NCI-H748 treated with DMSO at 0.1 percent for 48 hours (cell line): ENCODE measurements at places on chromosomes 3 and 15.

- DNase-seq: no peak
Observed at GRCh38 chr15:81296673-81297072, 27.3 kb downstream of the STARD5 start.

GRCh38 chr15:95987886-95988573 is 342.5 kb upstream of the NR2F2 start:
- no peak for DNase-seq

DNA sequence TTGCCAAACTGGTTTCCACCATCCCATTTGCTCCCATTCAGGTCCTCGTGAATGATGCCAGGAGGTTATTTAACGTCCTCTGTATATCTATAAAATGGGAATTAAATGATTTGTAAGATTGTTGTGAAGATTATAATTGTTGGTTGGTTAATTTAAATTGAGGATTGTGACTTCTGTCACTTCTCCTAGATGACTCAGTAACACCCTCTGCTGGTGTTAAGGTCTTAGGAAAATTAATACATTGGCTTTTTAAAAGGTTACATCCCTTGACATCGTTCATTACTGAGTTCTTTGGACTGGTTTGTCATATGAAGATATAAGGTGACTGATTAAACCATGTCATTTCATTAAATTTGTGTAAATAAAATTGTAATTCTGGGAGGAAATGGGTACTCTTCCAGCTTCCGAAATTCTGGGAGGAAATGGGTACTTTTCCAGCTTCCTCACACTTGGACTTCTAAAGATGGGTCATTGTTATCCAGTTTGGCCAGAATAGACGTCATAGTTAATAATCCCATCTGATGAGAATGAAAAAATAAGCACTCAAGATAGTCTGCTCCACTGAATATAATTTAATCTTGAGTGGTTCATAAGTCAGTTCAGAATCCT is 33.3 kb upstream of the PAQR5 start:
- no peak for DNase-seq

- DNase-seq: no peak
Observed at GRCh38 chr3:108406063-108406660, 104.2 kb downstream of the MYH15 start.

DNA sequence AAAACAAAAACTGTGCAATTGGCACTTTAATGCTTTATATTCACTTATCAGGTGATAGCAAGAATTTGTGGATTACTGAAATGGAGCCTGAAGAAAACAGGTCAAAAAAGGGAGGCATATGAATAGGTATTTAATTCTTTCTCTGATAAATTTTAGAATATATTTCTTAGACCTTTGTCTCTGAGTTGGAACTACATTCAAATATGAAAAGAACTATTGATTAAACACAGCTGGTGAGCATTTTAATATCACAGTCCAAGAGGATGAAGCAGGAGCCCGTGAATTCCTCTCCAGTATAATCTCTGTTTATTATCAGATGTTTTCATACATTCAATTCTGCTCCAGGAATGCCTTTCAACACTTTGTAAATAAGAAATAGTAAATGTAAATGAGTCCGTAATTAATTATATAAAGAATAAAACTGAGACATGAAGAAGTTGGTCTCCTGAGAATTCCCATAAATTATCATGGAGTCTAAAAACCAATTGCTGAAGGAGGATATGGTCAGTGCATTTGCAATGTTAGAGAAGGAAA is 86.3 kb upstream of the ARHGEF26 start:
- no peak for DNase-seq

GRCh38 chr3:149790268-149790667 is 2.1 kb downstream of the ANKUB1 start:
- DNase-seq: no peak

GRCh38 chr15:93330912-93331544 is 242.0 kb upstream of the RGMA start:
- DNase-seq: no peak

DNA sequence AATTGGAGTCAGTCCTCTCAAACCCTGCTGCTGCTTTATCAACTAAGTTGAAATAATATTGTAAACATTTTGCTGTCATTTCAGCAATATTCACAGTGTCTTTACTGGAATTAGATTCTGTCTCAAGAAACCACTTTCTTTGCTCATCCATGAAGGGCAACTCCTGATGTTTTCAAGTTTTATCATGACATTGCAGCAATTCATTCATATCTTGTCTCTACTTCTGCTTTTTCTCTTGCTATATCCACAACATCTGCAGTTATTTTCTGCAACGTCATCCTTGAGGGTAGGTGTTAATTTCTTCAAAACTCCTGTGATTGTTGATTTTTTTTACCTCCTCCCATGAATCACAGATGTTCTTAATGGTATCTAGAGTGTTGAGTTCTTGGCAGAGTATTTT is 181.6 kb downstream of the EPHA6 start:
- no peak for DNase-seq

- no peak for DNase-seq
Observed at GRCh38 chr3:98875535-98875934, 26.0 kb downstream of the DCBLD2 start.

GRCh38 chr3:37147666-37148065 is 26.7 kb downstream of the LRRFIP2 start:
- no peak for DNase-seq

DNA sequence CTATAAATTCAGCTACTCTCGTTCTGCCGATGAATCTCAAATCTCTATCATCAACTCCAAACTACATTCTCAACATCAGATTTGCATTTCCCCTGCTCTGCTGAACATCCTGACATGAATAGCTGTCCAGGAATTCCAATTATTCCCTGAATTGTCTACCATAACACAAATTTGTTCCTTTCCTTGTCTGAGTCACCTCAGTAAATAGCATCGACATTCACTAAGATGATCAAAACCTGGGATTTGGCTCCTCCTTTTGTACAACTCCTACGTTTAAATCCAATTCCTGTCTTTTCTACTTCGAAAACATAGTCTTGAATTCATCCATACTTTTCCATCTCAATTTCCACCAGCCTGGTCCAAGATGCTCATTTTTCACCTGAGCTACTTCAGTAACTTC is 107.0 kb downstream of the GREM1 start:
- DNase-seq: no peak

GRCh38 chr3:183182073-183182472 is 19.5 kb upstream of the LAMP3 start:
- DNase-seq: no peak

GRCh38 chr15:62964251-62964650 is 78.3 kb upstream of the TPM1 start:
- no peak for DNase-seq

DNA sequence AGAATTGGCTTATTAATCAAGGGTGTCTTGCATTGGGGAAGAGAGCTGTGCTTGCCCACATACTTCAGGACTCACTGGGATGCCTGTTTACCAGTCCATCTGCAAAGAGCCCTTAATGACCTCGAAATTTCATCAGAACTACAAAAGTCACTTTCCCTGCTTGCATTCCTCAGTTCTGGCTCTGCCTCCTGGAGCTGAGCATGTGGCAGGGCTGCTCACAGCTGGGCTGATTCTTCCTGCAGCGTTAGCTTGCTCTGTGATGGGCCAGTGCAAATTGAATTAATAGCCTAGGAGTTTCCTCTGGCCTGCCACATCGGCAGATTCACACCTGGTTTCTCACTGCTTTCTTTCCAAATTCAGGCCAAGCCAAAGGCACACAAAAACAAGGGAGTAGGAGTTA is 108.9 kb downstream of the DUT start:
- no peak for DNase-seq

GRCh38 chr3:136193278-136194054 is 2.7 kb downstream of the MSL2 start:
- DNase-seq: no peak

DNA sequence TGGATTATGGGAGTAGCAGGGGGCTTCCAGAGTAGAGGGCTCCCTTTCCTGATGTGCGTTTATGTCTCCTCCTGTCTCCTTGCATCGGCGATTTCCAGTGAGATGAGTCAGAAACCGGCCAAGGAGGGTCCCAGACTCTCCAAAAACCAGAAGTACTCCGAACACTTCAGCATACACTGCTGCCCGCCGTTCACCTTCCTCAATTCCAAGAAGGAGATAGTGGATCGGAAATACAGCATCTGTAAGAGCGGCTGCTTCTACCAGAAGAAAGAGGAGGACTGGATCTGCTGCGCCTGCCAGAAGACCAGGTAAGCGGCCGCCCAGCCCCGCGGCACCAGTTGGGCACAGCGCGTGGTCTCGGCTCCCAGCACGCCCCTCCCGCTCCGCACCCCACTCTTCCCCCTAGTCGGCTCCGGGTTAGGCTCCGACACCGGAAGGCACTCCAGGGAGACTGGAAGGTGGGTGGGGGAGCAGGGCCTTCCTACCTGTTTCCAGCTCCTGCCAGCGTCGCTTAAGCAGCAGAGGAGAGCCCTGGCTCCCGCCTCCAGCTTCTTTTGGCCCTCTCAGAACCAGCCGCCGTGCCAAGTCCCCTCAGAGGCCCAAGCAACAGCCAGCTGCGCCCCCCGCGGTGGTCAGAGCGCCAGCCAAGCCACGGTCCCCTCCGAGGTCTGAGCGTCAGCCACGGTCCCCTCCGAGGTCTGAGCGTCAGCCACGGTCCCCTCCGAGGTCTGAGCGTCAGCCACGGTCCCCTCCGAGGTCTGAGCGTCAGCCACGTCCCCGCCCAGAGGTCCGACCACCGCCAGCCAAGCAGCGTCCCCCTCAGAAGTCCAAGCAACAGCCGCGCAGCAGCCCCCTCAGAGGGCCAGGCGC is 34.7 kb downstream of the MOBP start:
- DNase-seq: no peak

DNA sequence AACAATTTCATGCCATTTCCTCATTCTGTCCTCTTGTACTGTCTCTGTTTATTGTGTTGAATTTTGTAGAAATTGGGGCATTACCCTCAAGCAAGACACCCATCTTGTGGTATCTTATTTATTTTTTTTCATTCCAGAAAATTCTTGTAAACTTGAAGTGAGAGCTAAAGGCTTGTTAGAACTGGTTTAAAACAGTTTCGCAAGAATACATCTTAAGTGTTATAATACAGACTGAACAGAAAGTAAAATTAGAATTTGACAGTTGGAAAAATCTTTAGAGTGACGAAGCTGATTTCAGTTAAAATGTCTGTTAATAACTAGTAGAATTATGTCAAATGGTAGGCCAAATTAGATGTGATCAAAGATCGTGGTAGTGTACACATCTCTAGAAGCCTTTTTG is 26.9 kb downstream of the RNF13 start:
- DNase-seq: no peak

- no peak for DNase-seq
Observed at GRCh38 chr3:127665586-127665985, 7.2 kb upstream of the ABTB1 start.

DNA sequence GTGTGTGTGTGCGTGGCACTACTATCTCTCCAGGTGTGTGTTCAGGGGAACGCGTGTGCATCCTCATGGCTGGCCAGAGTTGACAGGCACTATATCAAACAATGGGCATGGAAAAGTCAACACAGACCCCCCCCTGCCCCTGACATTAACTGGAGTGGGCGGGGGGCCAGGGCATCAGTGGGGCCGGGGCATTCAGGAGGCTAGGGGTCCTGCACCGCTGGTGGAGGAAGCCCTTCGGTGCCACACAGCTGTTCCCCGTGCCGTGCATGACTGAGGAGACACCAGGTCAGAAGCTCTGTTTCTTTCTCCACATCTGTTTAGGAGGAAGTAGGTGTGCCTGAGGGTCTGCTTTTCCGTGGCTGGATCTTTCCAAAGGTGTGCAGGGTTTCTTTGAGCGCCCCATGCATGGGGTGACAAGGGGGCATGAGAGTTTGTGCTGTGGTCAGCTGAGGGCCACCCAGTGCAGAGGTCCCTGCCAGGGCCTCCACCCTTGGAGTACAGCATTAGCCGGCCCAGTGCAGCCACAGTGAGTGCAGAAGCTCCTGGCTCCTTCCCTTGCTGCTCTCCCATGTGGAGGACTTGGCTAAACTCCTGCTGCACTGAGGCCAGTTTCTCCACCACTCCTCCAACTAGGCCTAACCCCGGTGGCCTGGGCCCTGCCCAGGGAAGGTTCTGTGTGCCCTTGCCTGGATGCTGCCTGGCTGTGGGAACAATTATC is 7.5 kb downstream of the C3orf22 start:
- no peak for DNase-seq

DNA sequence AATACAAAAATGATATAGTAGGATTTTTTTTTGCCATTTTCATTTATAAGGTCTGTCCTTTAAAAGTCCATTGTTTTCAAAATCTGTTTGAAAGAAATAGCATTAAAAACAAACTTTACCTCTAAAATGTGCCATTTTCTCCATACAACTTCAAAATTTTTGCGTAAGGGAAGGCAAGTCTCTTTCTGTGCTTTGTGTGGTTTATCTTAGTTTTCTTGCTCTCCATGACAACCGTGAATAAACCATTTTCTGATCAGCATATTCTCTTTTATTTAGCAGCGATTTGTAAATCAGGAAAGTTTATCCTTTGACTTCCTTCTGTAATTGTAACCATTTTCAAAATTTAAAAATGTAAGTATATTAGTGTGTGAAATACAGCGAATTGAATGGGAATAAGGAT is 147.9 kb upstream of the CGNL1 start:
- no peak for DNase-seq

- no peak for DNase-seq
Observed at GRCh38 chr3:194760494-194761137, 74.9 kb downstream of the FAM43A start.

GRCh38 chr15:92638709-92639365 is 16.7 kb downstream of the FAM174B start:
- no peak for DNase-seq

- DNase-seq: no peak
Observed at GRCh38 chr15:93252780-93253179, 163.8 kb upstream of the RGMA start.

- no peak for DNase-seq
Observed at GRCh38 chr3:78268716-78269668, 1229.1 kb downstream of the ROBO2 start.

- DNase-seq: no peak
Observed at GRCh38 chr3:147184794-147185193, 221.5 kb downstream of the ZIC4 start.
